Activated CD8-positive, alpha-beta memory T cell treated with anti-CD3 and anti-CD28 coated beads for 4 hours (primary cell): ENCODE measurements at places on chromosomes 2 and 18.

DNA sequence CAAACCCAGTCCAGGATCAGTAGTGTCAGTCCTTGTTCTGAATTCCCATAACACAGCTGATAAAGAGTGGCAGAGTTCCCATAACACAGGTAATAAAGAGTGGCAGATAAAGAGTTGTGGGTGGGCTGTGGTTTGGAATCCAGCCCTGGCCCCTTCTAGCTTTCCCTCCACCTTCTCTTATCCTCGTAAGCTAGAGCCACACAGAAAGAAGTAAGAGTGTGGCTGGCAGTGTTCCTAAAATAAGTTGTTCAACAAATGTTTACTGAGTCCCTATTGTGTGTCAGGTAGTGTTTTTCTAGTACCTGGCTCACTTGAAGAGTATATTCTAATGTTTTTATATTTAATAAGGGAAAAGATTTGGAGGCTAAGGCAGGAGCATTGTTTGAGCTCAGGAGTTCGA is 65.0 kb upstream of the BCL2L11 start:
- DNase-seq: no peak

DNA sequence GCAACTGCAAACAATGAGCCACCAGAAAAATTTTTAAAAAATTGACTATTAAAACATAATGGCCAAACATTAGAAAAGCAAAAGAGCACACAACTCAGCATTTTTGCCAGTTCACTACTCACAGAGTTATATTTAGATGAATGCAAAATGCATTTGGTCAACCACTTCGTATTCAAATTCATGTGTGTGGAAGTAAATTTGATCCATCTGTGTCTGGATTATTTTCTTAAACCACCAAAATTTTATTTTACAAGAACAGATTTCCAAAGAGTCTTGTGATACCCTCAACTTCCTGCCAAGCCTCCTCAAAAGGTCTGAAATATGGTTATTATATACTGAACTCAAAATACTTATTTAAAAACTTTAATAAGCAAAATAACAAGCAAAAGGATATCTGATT is 57.4 kb downstream of the PPP1R1C start:
- no peak for DNase-seq

GRCh38 chr2:134198006-134198634 is 55.8 kb upstream of the MGAT5 start:
- DNase-seq: no peak

GRCh38 chr2:179726461-179727180 is 134.8 kb downstream of the ZNF385B start:
- no peak for DNase-seq

DNA sequence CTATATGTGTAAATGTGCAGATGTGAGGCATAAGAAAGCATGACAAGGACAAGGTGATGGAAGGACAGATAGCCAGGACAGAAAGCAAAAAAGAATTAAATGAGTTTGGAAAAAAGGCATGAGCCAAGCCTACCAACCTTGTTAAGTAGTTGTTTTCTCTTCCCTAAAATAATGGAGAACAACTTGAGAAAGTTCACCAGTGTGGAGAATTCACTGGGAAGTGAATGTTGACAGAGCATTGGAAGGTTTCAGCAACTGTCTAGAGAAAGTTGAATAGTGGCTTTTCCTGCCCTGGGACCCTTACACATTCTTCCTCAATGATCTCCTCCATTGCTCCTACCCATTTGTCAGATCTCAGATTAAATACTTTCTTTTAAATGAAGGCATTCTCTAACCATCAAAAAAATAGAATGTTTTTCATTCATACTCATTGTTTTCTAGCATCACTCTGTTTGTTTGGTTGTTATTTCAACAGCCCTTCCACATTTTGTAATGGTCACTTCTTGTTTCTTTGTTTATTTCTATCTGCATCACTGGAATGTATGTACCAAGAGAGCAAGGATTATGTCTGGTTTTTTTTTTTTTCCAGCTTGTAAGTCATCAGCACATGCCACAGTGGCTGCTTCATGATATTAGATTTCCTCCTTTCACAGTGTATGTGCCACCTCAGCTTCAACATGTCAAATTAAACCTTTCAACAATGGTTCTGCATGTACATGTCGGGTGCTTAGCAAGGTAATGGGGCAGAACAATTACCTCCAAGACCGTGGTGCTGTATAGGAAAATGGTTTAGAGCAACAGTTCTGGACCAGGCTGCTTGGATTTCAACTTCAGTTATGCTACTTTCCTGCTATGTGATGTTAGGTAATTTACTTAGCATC is 586.0 kb upstream of the VRK2 start:
- DNase-seq: no peak

GRCh38 chr2:100957996-100958653 is 44.0 kb upstream of the RPL31 start:
- no peak for DNase-seq

- DNase-seq: no peak
Measured at GRCh38 chr2:149400997-149401396, 70.6 kb downstream of the LYPD6 start.

- DNase-seq: no peak
Measured at GRCh38 chr2:16861530-16861929, 195.9 kb upstream of the CYRIA start.

DNA sequence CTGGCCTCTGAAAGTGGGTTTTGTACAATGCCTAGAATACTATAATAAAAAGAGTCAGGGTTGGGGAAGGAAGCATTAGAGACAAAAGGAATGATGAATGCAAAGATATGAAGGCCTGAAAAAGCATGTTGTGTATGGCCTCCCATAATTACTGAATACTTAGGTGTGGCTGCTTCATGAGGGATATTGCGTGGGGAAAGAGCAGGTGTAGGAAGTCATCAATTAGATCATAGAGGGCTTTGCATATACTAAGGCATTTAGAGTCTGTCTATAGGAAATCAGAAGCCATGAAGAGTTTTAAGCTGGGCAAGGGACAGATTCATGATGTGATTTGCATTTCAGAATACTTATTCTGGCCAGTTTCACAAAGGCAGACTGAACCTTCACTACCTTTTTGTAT is 48.2 kb downstream of the NCOA1 start:
- DNase-seq: no peak

- DNase-seq: no peak
Measured at GRCh38 chr18:54716586-54716985, 111.7 kb upstream of the RAB27B start.

GRCh38 chr2:207072571-207072970 is 93.2 kb downstream of the KLF7 start:
- DNase-seq: no peak
